ENCODE measurements at places on chromosomes 4 and X.

DNA sequence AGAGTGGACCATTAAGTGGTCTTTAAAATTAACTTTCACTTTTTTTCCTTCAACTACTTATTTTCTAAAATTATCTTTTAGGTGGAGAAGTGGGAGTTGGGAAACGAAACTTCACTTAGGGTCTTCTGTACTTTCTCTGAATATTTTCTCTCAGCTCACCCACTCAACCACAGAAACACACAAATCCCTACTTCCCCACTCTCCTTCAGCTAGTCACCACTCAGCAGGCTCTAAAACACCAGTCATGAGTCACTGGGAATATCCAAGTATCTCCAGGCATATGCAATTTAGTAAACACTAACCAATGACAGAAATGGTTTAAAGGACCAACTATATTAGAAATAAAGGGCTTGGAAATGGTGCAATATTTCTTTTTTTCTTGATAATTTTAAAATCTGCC, 153.0 kb upstream of the RPS6KA6 start:
- no peak for DNase-seq

- DNase-seq, result no peak
These were observed 175.1 kb downstream of the PARM1 start for GRCh38 chr4:75107755-75108612.

DNA sequence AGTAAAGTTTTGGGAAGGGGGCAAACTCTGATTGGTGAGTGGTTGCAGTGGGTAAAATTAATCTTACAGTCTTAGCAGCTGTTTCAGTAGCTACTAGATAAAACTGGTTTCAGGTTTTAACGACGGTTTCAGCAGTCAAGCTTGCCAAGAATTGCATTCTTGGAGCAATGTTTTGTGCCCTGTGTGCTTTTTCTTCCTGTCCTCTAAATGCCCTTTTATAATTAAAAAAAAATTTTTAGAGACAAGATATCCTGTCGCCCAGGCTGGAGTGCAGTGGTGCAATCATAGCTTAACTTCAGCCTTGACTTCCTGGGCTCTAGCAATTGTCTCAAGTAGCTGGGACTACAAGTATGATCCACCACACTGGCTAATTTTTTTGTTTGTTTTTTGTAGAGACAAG, 6.3 kb upstream of the PPEF2 start:
- DNase-seq, result no peak

GRCh38 chr4:336099-336892, 1.3 kb upstream of the ZNF141 start:
- peak; percentile 43 for DNase-seq

- no peak for DNase-seq
These were observed 254.4 kb upstream of the CXXC4 start for GRCh38 chr4:104749062-104749461.

DNA sequence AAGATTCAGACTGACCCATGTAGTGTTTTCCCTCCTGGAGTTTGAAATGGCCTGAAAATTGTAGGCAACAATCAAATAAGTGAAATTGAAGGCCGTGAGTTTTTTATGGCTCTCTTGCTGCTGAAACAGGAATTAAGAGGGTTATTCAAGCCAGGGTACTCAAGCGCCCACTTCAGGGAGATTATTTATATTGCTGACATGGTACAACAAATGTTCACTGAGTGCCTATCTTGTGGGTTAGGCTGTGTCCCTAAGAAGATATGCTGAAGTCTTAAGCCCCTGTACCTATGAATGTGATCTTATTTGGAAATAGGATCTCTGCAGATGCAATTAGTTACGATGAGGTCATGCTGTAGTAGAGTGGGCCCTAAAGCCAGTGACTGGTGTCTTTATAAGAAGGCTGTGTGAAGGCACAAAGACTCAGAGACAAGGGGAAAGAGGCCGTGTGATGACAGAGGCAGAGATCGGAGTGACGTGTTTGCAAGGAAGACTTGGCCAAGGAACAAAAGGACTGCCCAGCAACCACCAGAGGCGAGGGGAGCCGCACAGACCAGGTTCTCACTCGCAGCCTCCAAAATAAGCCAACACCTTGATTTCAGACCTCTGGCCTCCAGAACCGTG, 72.9 kb downstream of the MED28 start:
- DNase-seq, result no peak

DNA sequence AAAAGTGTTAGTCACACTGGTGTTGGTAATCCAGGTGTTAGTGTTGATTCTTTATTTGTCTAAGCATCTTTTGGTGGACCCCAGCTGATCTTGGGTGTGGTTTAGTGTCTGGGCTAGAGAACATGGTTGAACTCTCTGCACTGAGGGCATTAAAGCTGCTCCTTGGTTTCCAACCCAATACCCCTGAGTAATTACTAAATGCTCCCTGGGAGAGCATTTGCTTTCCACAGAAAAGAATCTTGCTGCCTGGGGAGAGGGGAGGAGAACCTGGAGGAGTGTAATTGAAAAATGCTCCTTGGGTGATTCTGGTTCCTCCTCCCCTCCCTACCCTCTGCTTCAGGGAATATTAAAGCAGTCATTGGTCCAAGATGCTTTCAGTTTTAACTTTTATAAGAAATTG, 3.1 kb downstream of the GUCY1B1 start:
- DNase-seq, result no peak

DNA sequence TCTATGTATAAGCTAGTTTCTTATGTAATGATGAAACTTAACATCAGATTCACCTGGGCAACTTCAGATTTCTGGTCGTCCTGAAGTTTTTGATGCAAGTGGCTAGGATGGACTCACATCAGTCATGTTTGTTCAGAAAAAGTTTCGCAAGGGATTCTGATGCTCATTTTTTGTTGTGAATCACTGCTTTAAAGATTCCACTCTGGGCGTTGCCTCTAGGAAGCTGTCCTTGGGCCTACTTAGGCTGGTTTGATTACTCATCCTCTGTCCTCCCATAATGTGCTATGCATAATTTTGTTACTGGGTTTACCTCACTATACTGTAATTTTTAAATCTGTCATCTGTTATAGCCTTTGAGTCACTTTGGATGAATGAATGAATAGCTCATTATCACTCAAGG, 30.8 kb downstream of the HERC3 start:
- DNase-seq, result no peak

DNA sequence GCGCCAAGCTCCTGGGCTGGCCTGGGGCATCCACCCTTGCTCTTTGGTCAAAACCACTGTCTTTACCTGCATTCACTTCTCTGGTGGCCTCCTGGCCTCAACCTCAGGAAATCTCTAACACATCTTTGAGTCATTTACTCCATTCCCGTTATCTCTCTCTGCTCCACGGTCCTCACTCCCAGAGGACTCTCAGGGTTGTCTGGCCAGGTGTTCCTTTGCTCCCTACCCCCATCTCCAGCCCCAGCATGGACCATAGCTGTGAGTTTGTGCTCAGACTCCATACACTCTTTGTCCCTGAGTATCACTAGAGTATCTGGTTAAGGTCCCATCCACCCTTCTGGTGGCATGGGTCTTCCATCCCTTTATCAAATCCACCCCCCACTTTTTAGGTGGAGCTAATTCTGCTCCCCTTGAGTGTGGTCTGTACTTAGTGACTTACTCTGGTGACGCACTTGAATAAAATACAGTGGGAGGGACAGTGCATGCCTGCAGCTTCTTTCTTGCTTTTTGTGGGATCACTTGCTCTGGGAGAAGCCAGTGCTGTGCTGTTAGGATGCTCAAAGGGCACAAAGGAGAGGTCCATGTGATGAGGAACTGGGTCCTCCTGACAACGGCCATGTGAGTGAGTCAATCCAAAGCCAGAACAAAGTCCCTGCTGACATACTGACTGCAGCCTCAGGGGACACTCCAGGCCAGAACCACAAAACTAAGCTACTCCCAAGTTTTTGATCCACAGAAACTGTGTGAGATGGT, 44.3 kb downstream of the IGFBP7 start:
- DNase-seq, result no peak

DNA sequence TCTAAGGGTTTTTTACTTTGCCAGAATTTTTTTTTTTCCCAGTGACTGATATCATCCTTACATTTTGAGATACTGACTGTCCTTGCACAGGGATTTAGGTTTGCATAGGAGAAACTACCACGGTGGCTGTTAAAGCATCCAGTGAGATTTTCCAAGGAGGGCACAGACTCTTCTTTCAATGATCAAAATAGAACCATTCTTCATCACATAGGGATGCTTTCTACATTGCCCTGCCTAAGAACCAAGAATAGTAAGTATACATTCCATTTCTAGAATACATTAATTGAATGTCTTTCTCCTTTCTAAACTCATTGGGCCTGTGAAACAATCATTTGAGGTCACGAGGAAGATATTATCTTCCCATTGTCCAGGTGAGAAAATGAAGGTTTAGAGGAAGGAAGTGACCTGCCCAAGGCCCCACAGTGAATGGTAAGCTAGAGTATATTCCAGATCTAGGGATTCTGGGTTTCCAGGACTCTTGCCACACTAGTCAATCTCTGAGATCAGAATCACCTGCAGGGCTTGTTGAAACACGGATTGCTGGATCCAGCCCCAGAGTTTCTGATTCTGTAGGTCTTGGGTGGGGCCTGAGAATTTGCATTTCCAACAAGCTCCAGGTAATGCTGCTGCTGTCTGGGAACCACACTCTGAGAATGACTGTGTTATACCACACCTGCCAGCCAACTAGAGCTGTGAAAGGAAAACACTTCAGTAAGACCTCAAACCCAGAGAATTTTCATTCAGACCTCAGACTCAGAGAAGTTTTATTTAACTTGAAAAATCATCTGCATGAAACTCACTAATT, 17.7 kb upstream of the TMEM154 start:
- no peak for DNase-seq

GRCh38 chr4:188864741-188865140, 725.5 kb downstream of the TRIML1 start:
- no peak for DNase-seq

- DNase-seq, result no peak
These were observed 34.6 kb downstream of the PDLIM5 start for GRCh38 chr4:94486372-94486801.

- peak; percentile 11 for DNase-seq
These were observed 133.9 kb downstream of the AFAP1 start for GRCh38 chr4:7805533-7806337.

DNA sequence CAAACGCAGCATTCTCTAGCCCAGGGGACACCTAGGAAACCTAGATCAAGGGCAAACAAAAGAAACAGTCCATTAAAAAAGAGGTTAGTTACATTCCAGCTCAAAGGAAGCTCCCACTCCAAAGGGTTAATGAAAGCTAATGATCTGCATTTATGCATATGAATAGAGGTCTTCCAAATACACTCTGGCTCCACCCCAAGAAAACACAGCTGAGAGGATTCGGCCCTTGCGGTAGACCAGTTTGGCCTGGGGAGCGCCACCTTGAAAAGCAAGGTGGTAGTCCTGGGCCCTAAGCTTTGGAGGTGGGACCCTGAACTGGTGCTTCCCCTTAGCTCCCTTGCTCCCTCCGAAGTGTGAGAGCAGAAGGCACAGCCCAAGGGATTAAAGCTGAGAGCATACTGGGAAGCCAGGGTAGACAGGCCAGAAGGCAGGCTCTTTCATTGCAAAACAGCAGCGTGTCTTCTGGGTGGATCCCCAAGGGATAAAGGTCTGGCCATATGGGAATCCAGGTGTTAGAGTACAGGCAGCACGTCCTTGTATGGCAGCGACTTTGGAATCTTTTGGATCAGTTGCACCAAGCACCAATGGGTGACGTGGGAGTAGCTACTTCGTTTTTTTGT, 3.7 kb downstream of the GABRQ start:
- DNase-seq, result no peak

- peak; percentile 85 for DNase-seq
These were observed 45.5 kb upstream of the RBM47 start for GRCh38 chr4:40675166-40675565.

DNA sequence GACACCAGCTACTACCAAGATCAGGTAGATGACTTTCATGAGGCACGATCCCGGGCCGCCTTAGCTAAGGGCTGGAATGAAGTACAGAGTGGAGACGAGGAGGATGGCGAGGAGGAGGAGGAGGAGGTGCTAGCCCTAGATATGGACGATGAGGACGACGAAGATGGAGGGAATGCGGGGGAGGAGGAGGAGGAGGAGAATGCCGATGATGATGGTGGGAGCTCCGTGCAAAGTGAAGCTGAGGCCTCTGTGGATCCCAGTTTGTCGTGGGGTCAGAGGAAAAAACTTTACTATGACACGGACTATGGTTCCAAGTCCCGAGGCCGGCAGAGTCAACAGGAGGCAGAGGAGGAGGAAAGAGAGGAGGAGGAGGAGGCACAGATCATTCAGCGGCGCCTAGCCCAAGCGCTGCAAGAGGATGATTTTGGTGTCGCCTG, 481 bp downstream of the UTP3 start:
- DNase-seq, result peak; percentile 37

DNA sequence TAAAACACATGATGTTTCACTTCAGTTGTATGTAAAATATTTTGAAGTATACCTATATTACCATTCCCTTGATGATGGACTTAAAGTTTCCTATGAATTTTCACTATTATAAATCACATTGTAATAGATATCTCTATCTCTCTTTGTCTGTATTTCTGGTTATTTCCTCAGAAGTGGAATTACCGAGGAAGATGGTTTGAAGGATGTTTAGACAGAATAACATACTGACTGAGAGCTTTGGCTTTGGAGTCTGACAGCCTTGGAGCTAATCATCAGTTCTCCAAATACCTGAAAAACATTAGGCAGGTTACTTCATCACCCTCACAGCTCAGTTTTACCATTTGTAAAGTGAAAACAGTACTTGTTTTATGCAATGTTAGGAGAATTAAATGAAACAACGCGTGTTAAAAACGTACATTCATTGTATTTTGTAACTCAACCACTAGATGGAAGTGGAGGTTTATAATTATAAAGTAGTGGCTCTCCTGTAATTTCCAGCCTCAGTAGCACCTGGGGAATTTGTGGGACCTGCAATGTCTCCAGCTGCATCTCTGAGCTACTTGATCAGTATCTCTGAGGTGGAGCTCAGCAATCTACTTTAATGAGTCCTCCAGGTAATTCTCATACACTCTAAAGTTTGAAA, 14.3 kb downstream of the JCHAIN start:
- peak; percentile 61 for DNase-seq

GRCh38 chrX:19739683-19740082, 147.7 kb downstream of the SH3KBP1 start:
- DNase-seq, result peak; percentile 47

DNA sequence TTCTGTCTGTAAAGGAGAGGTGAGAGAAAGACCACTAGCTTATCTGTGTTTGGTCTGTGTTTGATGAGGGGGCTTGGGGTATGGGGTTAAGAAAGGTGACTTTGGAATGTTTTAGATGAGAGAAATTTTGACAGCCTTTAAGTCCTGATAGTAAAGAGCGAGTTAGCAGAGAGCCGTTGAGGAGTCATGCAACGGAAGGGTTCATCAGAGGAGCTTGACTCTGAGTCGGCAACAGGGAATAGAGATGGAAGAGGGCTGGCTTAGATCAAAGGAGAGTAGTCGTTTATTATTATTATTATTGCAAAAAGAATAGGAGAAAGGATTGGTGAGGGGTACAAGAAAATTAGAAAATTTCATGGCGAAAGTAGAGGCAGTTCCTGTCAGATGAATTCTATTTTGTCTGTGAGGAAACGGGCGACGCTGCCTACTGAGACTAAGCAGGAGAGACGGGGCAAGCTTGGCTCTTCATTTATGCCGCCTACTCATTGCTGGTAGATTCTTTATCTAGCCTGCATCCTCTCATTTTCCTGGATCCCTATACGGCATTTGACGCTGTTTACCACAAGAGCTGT, 473 bp upstream of the VAMP7 start:
- peak; percentile 14 for DNase-seq

- DNase-seq, result no peak
These were observed 51.5 kb upstream of the FAM241A start for GRCh38 chr4:112093636-112094202.

Measured in NCI-H1417 (cell line).